ENCODE measurements at places on chromosomes 5 and 9. TPM values are rescaled to one million over a fixed set of nuclear protein-coding genes. Genes with fewer than 3 reads are reported as not detected.

DNA sequence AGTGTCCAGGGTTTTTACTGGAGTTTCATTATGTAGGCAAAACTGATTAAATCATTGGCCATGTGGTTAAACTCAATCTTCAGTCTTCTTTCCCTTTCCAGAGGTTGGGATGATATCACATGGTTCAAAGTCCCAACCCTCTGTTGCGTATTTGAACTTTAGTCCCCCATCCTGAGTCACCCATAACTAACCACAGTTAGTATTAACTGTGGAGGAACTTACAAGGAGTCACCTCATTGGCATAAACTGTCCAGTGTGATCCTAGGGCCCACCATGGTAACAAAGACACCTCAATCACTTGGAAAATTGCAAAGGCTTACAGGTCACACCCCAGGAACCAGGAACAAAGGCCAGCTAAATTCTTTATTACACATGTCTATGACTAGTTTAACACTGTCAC is 188.5 kb downstream of the COX7C start:
- no peak for DNase-seq

DNA sequence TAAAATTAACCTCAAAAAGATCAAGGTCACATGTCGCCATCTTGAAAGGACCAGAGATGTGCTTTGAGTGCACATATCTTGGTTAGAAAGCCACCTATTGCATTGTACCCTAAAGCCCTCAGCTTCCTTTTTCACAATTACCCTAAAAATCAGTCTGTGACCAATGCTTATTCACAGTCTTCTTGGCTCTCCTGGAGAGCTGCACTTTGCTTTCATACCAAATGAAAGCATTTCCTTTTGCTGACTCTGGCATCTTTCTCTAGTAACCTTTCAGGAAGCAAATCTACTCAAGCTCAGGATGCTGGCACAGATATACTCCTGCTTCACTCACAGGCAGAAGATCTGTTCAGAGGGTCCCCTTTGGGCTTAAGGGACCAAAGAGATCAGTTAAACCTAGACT is 160.7 kb upstream of the PUM3 start:
- DNase-seq = no peak

- no peak for DNase-seq
Observed at GRCh38 chr9:127873886-127874285, 3.6 kb downstream of the AK1 start.

- DNase-seq = peak; percentile 76
Observed at GRCh38 chr5:130571076-130571475, 594.0 kb downstream of the HINT1 start.

DNA sequence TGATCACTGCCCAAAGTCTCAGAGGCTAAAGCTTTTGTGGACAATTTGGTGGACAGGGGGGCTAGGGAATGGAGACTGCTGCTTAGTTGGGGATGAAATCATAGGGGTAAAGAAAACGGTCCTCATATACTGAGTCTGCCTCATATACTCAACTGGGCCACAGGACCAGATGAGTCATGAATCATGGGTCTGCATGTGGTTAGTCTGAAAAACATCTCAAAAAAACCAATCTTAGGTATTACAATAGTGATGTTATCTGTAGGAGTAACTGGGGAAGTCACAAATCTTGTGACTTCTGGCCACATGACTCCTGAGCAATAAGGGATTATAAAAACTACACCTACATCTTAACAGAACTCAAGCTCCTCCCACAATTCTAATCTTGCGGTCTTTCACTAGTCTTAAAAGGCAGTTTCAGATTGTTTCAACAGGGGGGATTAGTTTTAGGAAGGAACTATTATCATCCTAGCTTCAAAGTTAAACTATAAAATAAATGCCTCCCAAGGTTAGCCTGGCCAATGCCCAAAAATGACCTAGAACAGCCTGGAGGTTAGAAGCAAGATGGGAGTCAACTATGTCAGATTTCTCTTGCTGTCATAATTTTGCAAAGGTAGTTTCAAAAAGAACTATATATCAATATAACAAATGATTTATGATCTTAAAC is 17.5 kb downstream of the TMEM161B start:
- DNase-seq = peak; percentile 21

- no peak for DNase-seq
Observed at GRCh38 chr5:175393897-175394296, 50.1 kb downstream of the DRD1 start.

- no peak for DNase-seq
Observed at GRCh38 chr5:50352382-50352781, 88.7 kb downstream of the EMB start.

- DNase-seq = no peak
Observed at GRCh38 chr5:40594811-40595210, 84.9 kb upstream of the PTGER4 start.

DNA sequence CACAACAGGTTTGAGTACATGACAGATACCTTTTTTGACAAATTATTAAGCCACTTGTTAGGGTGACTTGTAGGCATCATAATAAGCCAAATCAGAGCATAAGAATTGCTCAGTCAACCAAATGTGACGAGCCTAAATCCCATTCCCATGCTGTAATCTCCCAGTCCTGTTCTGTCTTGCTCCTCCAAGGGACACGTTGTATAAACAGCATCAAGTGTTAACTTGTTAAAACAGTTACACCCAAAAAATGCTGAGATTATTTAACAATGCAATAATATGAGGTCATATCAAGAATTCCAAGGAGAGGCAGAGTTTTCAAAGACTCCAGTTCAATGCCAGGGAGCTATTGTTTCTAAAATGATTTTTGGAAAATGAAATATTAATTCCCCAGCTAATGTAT is 76.2 kb downstream of the SH3TC2 start:
- peak; percentile 99 for DNase-seq

GRCh38 chr9:91419222-91420191 is 4.1 kb downstream of the NFIL3 start:
- DNase-seq = peak; percentile 90

DNA sequence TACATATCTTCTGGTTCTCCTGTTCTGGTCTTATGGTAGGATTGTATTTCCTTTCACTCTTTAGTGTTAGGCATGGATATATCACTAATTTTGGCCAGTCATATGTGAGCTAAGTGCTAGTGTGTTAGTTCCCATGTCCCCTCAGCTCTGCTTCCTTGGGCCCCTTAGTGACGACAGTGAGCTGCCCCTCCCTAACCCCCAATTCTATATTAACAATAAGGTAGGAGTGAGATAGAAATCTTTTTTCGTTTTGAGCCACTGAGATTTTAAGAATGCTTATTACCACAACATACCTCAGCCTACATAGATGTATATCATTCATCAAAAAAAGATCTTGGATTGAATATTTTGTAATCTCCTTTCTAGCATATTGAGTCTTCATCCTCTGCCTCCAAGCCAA is 100.5 kb downstream of the PARP8 start:
- no peak for DNase-seq

DNA sequence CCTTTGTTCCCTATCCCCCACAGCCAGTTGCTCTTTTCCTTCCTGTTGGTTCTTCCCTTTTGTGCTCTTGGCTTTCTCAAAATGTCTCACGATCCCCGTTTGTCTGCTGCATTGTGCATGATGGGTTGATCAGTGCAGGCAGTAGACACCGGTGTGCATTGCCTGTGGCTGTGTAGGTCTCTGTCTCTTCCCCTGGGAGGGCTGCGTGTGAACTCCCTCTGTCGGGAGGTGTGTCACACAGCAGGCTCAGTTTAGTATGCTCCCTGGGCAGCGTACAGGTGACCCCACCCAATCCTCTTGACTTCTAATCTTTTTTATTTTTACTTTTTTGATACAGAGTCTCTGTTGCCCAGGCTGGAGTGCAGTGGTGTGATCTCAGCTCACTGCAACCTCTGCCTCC is 265.3 kb downstream of the FSTL4 start:
- DNase-seq = no peak

- DNase-seq = peak; percentile 68
Observed at GRCh38 chr9:33157960-33158842, 8.9 kb downstream of the B4GALT1 start.

DNA sequence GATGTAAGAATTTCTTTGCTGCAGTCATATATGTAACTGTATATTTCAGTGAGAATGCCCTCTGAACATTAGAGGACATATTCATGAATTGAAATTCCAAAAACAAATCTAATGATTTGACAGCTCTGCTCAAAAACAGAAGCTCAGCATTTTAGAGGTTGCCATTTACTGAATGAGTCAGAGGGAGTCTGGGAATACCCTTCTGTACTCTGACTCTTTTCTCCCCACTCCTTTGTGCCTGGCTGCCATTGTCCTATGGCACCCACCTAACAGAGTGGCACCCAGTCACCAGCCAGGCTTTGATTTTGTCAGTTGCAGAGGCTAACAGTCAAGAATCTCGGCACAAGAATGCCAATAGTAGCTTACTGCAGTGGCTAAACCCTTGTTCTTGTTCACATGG is 133.6 kb downstream of the ATG10 start:
- peak; percentile 22 for DNase-seq

The PLGRKT gene
- total RNA-seq = 13.3 TPM

The HMCN2 gene
- total RNA-seq = under 0.01 TPM

The C5orf24 gene
- total RNA-seq = 44.1 TPM

The ZNF879 gene
- 3.8 TPM for total RNA-seq

The IFNA14 gene
- not detected for total RNA-seq

Measured in mammary epithelial cell (primary cell).